DMS79 treated with DMSO at 0.1 percent for 48 hours (cell line): ENCODE measurements at places on chromosomes 11 and 22.

- DNase-seq: no peak
These were observed 11.5 kb upstream of the RAB39A start for GRCh38 chr11:107916671-107917241.

DNA sequence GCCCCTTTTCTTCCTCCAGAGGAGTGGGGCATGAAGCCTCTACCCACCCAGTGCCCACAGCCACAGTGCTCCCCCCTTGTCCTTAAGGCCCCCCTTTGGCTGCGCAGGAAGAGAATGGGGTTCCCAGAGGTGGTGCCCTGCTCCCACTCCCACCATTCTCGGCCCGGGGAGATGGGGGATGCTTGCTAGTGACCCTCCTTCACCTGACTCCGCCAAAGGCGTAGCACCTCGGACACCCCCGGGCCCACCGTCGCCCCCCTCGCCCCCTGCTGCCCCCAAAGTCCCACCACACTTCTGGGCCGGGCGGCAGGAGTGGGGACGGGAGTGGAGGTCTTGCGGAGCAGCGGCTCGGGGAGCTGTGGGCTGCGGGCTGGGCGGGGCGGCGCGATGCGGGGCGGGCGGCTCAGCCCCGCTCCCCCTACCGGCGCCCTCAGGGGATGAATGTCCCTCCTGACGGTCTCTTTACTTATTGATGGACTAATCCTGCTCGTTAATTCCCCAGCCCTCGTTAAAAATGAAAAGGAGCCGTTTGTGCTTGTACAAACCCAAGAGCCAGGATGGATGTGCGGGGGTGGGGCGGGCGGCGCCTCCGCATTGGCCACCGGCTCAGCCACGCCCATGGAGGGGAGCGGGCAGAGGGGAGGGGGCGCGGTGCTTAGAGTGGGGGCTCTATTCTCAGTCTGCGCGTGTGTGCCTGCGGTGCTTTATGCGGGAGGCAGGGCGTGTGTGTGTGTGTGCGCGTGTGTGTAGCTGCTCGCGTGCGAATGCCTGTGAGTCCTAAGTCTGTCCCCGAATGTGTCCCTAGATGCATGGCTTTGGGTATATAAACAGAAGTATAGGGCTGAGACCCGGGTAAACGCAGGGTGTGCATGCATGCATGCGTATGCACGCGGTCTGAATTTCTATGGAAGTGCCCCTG, 25.6 kb downstream of the SYT7 start:
- DNase-seq: no peak

DNA sequence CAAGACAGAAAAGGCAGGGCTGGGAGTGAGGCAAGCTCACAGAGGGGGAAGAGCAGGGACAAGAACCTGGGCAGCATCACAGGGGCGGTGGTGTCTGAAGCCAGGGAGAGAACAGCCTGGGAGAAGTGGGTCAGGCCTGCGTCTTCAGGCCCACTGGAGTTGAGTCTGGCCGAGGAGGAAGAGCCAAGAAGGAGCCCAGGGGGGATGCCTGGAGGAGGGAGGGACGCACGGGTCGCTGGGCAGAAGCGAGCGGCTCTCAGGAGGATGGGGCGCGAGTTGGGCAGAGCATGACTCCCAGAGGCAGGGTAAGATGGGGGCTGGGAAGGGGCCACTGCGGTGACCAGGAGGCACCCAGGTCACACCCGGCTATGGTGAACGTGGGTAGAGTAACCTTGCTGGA, 18.5 kb downstream of the LRFN4 start:
- DNase-seq: no peak

- peak; percentile 8 for DNase-seq
These were observed 174.1 kb downstream of the CSNK2A3 start for GRCh38 chr11:11178671-11179638.

- DNase-seq: no peak
These were observed 37.6 kb downstream of the LIF start for GRCh38 chr22:30208631-30209603.

- DNase-seq: no peak
These were observed 66.5 kb downstream of the GGTLC2 start for GRCh38 chr22:22710719-22711531.

GRCh38 chr11:5671831-5672230, 13.0 kb downstream of the TRIM5 start:
- no peak for DNase-seq

- peak; percentile 100 for DNase-seq
These were observed 167.8 kb upstream of the NARS2 start for GRCh38 chr11:78742430-78742829.

- DNase-seq: peak; percentile 99
These were observed 460.0 kb downstream of the BUD13 start for GRCh38 chr11:116312570-116313391.

GRCh38 chr11:22115470-22116029, 77.3 kb upstream of the ANO5 start:
- DNase-seq: no peak

GRCh38 chr11:72234514-72234830, 9.5 kb downstream of the PHOX2A start:
- DNase-seq: no peak

DNA sequence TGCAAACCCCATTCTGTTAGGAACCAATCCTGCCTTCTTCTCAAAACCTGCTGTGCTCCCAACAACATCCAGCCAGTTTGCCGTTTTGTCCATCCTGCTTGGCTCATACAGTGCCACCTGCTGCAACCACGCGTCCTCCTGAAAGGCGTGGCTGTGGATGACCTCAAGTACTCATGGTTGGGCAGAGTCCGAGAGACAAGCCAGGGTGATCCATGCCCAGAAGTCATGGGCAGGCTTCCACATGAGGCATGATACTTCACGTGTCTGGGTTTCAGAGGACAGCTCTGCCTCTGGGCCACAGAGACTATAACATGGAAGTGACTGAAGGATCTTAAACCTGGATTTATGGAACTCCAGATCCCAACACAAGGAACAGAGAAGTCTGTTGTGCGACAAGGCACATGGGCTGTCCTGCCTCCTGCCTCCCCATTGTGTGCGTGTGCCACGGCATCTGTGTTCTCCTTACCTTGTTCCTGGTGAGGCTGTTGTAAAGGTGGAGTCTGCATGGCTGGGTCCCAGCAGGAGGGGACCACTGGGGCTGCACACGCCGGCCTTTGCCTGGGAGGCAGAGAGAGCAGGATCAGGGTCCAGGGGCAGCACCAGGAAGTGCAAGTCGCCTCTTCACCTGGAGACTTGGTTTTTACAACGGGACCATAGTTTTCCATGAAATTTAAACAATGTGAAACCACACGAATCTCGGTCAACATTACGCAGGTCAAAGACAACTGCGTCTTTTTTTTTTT, 15.4 kb downstream of the CARS1 start:
- DNase-seq: no peak

- no peak for DNase-seq
These were observed 68.9 kb downstream of the MTMR3 start for GRCh38 chr22:29951791-29952413.

DNA sequence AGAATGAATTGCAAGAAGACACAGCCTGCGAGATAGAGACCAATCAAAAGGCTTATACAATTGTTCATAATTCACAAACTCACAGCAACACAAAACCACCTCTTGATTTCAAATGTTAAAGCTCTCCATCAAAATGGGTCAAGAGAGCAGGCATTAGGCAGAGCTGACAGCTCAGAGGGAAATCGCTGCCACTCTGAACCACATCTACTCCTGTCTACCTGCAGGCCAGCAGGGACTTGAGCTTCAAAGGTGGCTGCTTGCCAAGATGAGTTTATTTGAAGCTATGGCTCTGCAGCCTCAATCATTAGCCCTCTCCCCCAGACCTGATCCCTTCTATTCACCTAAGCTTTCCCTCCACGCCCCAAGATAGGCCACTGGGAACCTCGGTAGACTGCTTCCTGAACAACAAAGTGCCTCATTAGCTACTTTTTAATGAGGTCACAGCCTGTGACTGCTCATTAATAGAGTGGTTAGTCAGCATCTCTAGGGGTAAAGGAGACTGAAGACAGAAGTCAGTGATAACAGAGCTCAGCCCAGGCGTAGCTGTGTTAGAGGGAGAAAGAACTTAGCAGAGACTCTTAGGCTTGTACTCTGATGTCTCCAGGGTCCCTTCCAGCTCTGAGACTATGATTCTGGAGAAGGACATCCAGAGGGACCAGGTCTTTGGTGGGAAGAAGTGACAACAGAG, 21.2 kb upstream of the OR10A5 start:
- no peak for DNase-seq

DNA sequence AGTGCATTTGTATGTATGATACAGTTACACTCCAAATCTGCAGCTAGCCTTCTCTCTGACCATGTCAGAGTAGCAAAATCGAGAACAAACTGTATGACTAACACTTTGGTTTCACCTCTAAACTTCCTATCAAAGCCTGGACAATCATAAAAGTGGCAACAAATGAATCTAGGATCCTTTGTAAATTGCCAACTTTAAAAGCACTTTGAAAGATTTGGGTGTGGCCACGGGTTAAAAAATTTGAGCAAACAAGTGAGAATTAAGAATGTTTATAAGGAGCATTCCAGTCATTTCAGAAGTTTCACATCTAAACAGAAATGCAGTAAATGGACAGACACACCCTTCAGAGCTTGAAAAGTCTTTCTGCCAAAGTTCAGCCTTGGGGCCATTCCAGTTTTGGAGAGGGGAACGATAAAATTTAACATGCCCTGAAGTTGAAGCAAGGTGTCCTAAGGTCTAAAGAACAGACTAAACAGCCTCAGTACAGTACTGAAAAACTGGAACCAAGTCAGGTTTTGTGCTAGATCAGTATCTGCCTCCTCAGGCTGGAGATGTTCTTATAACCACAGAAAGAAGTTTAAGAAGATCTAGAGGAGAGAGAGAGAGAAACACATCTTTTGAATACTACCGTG, 181.9 kb upstream of the BDNF start:
- no peak for DNase-seq

DNA sequence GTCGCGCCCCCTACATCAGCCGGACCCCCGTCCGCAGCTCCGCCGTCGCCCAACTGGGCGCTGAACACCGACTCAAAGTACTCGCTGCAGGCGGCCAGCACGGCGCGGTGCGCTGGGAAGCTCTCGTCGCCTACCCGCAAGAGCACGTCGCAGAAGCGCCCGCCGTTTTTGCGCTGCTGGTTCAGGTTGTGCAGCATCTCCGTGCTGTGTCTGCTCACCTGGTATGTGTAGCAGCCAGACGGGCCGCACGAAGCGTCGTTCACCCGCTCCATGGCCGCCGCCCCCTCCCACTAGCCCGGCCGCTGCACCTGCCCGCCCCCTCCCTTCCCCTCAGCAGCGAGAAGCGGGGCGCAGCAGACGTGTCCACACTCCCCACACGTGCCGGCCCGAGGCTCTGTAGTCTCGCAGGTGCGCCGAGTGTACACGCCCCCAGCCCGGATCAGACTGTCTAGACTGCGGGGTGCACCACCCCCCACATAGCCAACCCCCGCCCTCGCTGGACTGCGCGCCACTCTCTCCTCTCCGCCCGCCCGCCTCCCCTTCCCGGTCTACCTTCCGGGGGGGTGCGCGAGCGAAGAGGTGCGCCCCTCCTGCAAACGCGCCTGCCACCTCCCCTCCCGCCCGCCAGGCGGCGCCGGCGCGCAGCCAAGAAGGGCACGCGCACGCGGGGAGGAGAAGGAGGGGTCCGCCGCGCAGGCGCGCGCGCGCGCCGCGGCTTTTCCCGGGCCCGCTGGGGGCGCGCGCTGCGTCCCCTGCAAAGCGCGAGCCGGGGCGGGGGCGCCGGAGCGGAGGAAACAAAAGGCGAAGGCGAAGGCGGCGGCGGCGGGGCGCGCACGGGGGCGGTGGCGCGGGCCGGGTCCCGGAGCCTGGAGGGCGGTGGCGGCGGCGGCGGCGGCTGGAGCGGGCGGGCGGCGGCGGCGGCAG, 553 bp downstream of the PATZ1 start:
- DNase-seq: peak; percentile 55

DNA sequence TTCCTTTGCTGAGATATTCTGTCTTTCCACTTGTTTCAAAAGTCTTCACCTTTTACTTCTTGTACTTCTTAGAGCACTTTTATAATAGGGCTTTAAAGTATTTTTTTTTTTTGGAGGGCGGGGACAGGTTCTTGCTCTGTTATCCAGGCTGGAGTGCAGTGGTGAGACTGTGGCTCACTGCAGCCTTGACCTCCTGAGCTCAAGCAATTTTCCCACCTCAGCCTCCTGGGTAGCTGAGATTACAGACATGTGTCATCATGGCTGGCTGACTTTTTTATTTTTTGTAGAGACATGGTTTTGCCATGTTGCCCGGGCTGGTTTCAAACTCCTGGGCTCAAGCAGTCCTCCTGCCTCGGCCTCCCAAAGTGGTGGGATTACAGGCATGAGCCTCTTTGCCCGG, 57.9 kb downstream of the DYNC2H1 start:
- no peak for DNase-seq

DNA sequence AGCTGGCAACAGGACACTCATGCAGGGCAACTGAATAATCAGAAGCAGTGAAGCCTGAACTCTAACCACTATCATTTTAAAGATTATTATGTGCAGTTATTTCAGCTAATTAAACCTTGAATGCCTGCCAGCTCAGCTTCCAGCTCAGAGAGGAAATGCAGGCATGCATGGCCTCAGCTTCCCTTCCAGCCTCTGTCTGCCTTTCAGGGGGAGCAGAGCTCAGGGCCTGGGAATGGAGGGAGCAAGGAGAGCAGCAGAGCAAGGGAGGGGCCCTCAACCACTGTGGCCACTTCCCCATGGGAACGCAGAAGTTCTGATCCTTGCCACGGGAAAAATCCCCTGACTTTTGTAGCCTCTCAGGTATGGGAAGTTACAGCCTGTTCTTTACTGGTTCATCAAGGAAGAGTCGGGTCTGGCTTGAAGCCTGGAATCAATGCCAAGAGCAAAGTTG, 32.5 kb upstream of the APLNR start:
- peak; percentile 58 for DNase-seq

DNA sequence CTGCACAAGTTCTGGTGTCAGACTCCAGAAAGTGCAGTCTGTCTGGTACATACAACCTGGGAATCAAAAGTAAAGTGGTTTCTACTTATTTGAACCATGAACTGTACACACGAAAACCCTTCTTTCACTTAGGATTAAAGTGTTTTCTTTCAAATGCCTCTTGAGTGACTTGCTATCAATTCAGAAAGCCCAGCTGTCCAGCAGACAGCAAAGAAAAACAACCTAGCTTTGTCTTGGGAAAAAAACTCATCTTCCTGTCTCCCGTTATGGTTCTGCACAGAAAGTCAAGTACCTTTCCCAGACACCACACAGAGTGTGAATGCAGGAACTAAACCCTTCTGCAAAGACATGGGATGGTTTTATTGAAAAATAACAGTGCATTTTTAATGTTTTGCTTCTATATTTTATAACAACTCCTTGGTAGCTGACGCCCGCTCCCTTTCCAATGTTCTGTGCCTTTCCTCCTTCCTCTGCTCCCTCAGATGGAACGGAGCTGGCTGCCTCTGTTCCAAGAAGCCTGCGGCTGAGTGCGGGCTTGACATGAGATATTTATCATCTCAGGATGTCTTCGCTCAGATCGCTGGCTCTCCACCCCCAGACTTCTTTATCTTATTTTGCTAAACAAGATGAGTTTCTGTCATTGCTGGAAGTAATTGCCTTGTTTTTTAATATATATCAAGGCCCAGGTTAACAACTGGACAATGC, 322.3 kb upstream of the B3GAT1 start:
- DNase-seq: peak; percentile 96

GRCh38 chr11:2208691-2209369, 37.2 kb upstream of the TH start:
- peak; percentile 29 for DNase-seq

GRCh38 chr11:61775606-61776554, 16.5 kb downstream of the TMEM258 start:
- no peak for DNase-seq
